ENCODE measurements at places on chromosomes 2 and 18.

DNA sequence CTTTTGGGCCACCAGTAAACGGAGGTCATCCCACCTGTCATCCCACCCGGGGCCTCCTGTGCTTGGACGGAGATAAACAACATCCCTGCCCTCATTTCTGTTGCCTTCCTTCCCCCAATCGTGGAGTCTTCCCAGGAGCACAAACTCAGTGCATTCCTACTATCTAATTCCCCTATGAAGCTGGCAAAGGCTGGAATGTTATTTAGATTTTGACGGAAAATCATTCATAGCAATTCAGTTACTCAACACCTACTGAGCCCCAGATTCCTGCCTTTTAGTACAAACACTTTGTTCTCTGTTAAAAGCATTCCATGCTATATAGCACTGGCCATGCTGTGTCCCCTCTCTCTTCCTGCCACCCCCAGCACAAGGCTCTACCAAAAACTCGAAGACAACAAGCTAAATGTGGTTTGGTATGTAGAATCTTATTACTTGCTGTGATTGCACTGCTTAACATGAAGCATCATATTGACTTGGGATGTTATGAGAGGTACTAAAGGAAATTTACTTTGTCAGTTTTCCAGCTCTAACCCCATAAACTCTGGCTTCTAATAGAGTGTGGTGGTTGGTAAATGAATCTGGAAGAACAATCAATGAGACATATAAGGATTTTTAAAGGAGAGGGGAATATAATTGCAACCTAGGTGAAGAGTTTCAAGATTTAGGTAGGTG, 32.3 kb upstream of the IMPA2 start:
- DNase-seq, result no peak

DNA sequence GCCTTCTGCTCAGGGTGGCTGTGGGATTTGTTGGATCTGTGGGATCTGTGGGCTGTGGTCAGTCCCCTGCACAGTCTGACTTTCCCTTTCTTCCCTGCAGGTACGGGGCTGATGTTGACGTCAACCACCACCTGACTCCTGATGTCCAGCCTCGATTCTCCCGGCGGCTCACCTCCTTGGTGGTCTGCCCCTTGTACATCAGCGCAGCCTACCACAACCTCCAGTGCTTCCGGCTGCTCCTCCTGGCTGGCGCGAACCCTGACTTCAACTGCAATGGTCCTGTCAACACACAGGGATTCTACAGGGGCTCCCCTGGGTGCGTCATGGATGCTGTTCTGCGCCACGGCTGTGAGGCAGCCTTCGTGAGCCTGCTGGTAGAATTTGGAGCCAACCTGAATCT, 17.5 kb downstream of the ASB1 start:
- DNase-seq, result no peak

DNA sequence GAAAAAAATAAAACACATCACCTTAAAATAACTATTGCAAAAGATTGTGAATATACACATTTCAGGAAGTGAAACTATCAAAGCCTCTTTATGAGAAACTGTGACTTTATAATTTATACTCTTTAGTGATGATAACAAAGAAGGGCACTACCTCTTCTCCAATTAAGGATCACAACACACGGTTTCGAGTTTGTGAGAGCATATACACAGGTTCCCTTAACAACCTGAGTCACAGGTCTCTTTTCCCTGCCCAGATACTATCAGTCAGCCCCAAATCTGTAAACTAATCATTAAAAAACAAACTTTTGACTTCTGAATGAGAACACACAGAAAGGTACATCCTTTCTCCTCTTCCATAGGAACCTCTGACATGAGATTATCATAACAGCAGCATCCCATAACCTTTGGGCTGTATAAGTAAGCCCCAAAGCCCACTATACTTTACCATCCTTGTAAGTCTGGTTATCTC, 44.9 kb downstream of the PTPN2 start:
- DNase-seq, result no peak

- DNase-seq, result no peak
Observed at GRCh38 chr2:74671479-74671878, 17.4 kb downstream of the SEMA4F start.

- no peak for DNase-seq
Observed at GRCh38 chr18:48821251-48821590, 129.5 kb downstream of the SMAD7 start.

- no peak for DNase-seq
Observed at GRCh38 chr2:215332872-215333595, 21.2 kb downstream of the ATIC start.
